Tibial artery (tissue), 4 donors: ENCODE measurements at places on chromosomes 6 and 20.

GRCh38 chr6:71855406-71855805, 30.9 kb upstream of the RIMS1 start:
- no peak for DNase-seq

- DNase-seq = no peak
Measured at GRCh38 chr6:157937916-157938315, 43.7 kb upstream of the SYNJ2 start.

DNA sequence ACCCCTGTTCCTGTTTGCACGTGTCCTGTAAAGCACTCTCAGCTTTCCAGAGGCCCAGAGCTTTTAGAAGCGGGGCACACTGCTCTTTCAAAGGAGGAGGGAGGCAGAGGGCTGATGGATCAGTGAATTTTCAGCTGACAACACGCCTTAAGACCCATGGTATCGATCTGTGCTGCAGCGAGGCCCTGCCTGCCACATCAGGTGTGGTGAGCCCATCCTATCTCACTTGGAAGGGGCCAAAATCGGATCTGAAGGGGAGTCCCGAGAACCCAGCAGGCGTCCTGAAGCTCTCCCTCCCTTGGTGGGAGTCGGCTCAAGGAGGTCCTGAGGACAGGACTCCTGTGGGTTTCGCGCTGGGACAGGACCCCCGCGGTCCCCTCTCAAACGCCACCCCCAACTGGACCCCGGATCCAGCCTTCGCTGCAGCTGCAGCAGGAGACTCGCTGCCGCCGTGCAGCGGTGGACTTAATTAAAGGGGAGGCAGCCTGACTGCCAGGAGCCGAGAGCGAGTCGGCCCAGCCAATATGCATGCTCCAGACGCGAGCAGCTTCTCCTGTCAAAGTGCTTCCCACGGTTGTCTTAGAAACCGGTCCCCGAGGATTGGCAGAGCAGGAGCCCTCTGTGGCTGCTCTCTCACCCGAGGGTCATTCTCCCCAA, 580.0 kb upstream of the ZNF337 start:
- peak; percentile 47 for DNase-seq

- DNase-seq = no peak
Measured at GRCh38 chr6:79571030-79571367, 33.8 kb upstream of the LCA5 start.

DNA sequence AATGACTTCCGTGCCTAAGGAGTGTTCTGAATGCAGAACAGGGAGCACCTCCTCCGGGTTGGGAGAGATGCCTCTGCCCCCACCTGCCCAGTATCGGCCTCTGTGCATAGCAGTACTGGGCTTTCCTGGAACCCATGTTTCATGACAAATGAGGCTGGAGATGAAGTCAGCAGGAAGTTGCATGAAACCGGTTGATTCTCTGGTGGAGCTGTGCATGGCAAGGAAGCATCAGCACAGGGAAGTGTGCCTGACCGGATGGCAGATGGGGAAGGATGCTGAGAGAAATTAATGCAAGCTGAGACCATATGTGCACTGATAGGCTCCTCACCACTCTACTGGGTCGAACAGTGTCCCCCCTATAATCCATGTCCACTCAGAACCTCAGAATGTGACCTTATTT, 155.5 kb downstream of the CDH26 start:
- no peak for DNase-seq

GRCh38 chr6:3315841-3316240, 57.1 kb downstream of the PSMG4 start:
- peak; percentile 28 for DNase-seq

GRCh38 chr20:24389686-24390085, 79.7 kb upstream of the SYNDIG1 start:
- no peak for DNase-seq

- peak; percentile 7 for DNase-seq
Measured at GRCh38 chr20:25008388-25009217, 16.1 kb upstream of the APMAP start.
